MM.1S (cell line): ENCODE measurements at places on chromosomes 3 and 15.

DNA sequence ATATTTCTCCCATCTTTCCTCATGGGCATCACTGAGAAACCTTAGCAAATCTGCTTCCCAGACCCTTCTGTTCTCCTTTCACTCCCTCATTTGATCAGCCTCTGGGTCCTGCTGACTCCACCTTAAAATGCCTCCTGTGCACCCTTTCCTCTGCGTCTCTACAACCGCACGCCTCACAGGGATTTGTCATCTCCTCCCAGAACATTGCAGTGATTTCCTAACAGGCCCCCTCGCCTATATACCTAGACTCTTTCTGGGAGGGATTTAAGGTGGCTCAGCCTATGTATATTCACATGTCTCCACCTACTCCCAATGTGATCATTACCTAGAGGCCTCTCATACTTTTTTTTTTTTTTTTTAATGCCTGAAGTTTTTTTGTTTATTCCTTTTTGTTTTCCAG lies 69.2 kb downstream of the LIPC start:
- peaks cover 30% of the 10 kb centered on the region for H3K4me1 ChIP-seq
- no peak overlapping the region for H3K4me3 ChIP-seq
- H3K36me3 ChIP-seq, result no peaks in the 10 kb centered on the region
- no peaks in the 10 kb centered on the region for H3K27me3 ChIP-seq
- H3K27ac ChIP-seq, result no peak overlapping the region

DNA sequence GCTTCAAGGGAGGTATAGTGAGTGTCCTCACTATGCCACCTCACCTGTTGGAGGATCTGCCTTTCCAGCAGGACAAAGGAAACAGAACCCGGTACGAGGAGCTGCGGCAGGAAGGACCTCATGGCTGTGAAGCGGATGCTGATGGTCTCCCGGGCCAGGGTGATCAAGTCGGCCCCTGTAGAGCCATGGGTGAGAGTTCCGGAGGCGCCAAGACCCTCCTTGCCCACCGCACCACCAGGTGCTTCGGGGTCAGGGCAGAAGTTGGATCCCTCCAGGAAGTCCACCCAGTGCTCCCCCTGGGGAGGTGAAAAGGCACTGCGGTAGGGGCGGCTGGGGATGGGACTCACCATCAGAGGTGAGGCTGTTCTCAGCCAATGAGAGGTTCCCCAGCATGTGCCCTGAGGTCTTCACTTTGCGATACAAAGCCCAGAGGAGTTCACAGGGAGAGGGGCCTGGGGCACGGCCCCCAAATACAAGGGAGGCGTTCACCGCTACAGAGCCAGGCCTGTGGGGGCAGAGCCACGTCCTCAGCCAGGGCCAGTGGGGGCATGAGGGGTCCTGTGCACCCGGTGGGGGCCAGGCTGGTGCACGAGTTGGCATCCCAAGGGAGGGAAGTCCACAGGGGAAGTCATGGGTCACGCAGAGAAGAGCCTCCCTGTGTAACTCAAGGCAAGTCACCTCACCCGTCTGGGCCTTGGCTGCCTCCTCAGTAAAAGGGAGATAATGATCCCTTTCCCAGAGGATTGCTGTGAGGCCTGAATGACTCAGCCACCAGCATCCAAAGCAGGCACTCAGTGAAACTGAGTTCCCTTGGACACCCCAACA lies 27.7 kb downstream of the C15orf39 start:
- H3K27ac ChIP-seq, result no peak overlapping the region
- DNase-seq, result no peak
- H3K4me3 ChIP-seq, result no peak overlapping the region
- peaks cover 61% of the 10 kb centered on the region for H3K27me3 ChIP-seq
- no peaks in the 10 kb centered on the region for H3K4me1 ChIP-seq

- H3K27me3 ChIP-seq, result no peaks in the 10 kb centered on the region
- DNase-seq, result no peak
- no peak overlapping the region for H3K27ac ChIP-seq
- no peak overlapping the region for H3K4me3 ChIP-seq
- no peaks in the 10 kb centered on the region for H3K4me1 ChIP-seq
These were observed 72.6 kb downstream of the SAMMSON start for GRCh38 chr3:70072180-70072579.

DNA sequence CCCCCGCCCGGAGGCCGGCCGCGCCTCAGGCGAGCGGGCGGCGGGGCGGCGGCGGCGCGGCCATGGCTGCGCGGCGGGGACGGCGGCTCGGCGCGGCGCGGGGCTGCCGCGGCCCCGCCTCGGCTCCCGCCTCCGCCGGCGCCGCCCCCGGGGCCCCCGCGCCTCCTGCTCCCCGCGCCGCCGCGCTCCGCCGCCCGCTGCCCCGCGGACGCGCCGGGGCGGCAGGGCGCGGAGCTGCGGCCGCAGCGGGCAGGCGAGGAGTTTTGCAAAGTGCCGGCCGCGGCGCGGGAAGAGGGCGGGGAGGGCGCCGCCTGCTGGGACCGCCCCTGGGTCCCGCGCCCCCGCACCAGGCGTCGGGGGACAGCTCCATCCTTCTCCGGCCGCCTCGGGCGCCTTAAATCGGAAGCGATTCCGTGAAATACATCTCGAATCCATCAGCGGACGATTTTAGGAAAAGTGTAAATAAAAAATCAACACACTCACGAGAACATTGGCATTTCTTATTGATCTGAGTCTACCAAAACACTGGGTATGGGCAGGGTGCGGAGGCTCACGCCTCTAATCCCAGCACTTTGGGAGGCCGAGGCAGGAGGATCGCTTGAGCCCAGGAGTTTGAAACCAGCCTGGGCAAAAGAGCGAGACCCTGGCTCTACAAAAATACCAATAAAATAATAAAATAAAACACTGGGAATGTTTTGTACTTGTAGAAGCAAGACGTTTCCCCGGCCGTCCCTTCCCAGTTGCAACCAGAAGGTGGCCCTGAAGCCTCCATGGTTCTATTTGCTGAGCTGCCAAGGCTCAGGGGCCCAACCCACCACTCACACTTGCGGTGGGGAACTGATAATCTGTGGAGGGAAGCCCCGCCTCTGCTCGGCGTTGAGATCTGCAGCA lies 136.9 kb downstream of the NUP210 start:
- 0 out of 2 replicates have a peak, but pooled peaks cover 5% of the 10 kb centered on the region for H3K4me1 ChIP-seq
- H3K4me3 ChIP-seq, result peak overlapping the region; percentile 68
- no peaks in the 10 kb centered on the region for H3K36me3 ChIP-seq
- H3K27ac ChIP-seq, result no peak overlapping the region
- DNase-seq, result peak; percentile 64
- peaks cover 7% of the 10 kb centered on the region for H3K27me3 ChIP-seq

- no peaks in the 10 kb centered on the region for H3K4me1 ChIP-seq
- DNase-seq, result no peak
- no peak overlapping the region for H3K27ac ChIP-seq
- no peaks in the 10 kb centered on the region for H3K36me3 ChIP-seq
- H3K4me3 ChIP-seq, result no peak overlapping the region
- H3K27me3 ChIP-seq, result no peaks in the 10 kb centered on the region
These were observed 48.8 kb downstream of the GTPBP8 start for GRCh38 chr3:113039546-113039945.

DNA sequence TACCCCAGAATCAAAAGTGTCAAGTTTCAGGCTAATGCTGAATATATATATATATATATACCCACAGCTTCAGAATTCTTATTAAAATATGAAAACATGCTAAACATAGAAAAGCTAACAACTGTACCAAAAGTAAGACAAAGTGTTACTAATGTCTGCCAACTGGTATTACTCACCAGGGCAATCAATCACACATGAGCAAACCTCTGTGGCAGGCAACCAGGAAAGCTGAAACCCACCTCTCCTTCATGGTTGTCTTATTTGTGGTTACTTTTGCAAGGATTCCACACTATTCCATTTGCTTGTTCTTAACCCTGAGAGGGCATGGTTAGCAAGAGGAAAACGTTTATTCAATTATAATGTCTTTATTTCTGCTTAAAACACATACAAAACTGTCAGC lies 512.3 kb upstream of the MDFIC2 start:
- H3K4me3 ChIP-seq, result no peak overlapping the region
- no peak for DNase-seq
- no peaks in the 10 kb centered on the region for H3K36me3 ChIP-seq
- no peaks in the 10 kb centered on the region for H3K27me3 ChIP-seq

GRCh38 chr3:12926660-12927059 lies 85.3 kb upstream of the RPL32 start:
- H3K27ac ChIP-seq, result no peak overlapping the region
- no peak for DNase-seq
- peaks cover 7% of the 10 kb centered on the region for H3K36me3 ChIP-seq
- no peaks in the 10 kb centered on the region for H3K27me3 ChIP-seq
- no peak overlapping the region for H3K4me3 ChIP-seq
- no peaks in the 10 kb centered on the region for H3K4me1 ChIP-seq

GRCh38 chr3:122409446-122409845 lies 6.4 kb downstream of the WDR5B start:
- H3K4me1 ChIP-seq, result peaks cover 28% of the 10 kb centered on the region
- no peaks in the 10 kb centered on the region for H3K27me3 ChIP-seq
- no peak overlapping the region for H3K27ac ChIP-seq
- no peak for DNase-seq

- peak; percentile 53 for DNase-seq
- no peaks in the 10 kb centered on the region for H3K36me3 ChIP-seq
- H3K4me1 ChIP-seq, result no peaks in the 10 kb centered on the region
- H3K27me3 ChIP-seq, result no peaks in the 10 kb centered on the region
- peak overlapping the region; percentile 44; the same call in 1 of the 2 replicates for H3K4me3 ChIP-seq
- H3K27ac ChIP-seq, result no peak overlapping the region
These were observed 47.6 kb downstream of the SETMAR start for GRCh38 chr3:4350789-4351163.
